ENCODE measurements at places on chromosomes 1 and 21.

GRCh38 chr21:44686000-44686781 lies 4.2 kb upstream of the KRTAP12-1 start:
- DNase-seq = no peak

- no peak for DNase-seq
Observed at GRCh38 chr1:222061711-222062359, 319.9 kb upstream of the DUSP10 start.

- no peak for DNase-seq
Observed at GRCh38 chr1:242623119-242623518, 98.6 kb upstream of the PLD5 start.

DNA sequence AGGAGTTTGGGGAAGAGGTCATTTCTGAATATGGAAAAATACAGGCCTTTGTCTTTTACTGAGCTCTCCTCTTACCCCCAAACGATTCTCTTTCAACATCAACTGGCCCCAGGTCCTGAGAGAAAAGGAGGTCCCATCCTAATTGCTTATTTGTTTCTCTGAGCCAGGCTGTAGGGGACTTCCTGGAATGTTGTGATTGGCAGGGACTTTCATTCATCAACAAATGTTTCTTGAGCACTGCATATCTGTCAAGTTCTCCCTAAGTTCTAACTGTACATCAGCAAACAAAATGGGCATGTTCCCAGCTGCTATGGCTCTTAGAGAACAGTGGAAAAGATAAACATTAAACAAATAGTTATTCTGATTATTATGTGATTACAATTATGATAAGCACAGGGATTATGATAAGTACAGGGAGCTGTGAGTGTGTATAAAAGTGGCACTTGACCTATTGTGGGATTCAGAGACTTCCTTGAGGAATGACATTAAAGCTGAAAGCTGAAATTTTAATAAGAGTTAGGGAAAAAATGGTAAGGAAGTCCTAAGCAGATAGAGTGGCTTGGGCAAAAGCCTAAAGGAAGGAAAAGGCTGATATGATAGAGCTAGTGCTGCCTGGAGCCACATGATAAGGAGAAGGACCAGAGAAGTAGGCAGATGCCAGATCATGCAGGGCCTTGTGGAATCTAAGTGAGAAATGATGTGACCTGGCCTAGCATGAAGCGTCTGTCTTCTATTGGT lies 11.6 kb downstream of the GPX7 start:
- no peak for DNase-seq

DNA sequence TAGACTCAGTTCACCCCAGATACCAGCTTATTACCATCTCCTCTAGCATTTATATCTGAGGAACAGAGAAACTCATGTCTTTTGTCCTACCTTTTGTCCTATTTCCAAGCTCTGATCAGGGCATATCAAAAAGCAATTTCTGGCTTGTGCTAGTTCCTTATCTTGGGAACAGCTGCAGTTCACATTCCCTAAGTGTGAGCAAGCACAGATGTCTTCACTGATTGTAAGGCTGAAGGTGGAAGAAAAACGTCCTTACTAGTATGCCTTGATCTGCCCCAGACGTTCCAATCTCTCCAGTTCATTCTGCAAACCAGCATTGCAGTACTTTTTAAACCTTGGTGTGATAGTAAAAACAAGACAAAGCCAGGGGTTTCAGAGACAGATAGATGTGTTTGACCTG lies 139.8 kb downstream of the NCAM2 start:
- DNase-seq = no peak

GRCh38 chr1:84758476-84758875 lies 68.2 kb upstream of the SSX2IP start:
- no peak for DNase-seq

DNA sequence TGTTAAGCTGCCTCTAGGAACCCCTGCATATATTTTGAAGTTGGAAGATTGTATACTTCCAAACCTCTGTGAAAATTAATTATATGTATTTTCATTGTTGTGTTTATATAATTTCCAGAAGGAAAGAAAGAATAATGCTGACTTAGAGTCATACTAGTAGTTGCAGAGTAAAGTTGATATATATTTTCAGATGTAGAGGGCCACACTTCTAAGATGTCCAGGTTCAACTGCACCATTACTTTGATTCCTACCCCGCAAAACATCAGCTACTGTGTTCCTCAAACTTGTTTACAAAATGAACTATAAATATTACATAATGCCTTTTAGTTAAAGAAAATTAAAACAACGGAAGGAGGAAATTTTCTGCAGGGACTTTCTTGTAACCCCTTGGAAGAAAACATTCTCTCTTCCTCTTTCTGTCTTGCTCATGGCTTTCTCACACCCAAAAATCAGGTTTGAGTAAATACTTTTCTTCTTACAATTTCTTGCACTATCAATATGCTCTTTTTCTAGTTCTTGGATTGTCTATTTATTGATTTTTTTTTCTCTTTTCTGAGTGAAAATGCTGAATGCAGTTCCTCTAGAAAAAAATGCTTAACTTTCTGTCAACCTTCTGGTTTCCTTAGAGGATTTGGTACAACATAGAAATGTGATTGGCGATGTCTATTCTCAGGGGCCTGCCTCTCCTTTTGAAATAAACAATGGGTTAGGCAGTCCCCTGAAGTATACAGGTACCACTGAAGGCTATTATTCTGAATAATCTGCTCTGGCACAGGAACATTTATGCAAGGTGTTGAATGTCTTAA lies 867.8 kb downstream of the TTLL7 start:
- DNase-seq = no peak

GRCh38 chr1:239456788-239457187 lies 70.4 kb downstream of the CHRM3 start:
- DNase-seq = no peak

DNA sequence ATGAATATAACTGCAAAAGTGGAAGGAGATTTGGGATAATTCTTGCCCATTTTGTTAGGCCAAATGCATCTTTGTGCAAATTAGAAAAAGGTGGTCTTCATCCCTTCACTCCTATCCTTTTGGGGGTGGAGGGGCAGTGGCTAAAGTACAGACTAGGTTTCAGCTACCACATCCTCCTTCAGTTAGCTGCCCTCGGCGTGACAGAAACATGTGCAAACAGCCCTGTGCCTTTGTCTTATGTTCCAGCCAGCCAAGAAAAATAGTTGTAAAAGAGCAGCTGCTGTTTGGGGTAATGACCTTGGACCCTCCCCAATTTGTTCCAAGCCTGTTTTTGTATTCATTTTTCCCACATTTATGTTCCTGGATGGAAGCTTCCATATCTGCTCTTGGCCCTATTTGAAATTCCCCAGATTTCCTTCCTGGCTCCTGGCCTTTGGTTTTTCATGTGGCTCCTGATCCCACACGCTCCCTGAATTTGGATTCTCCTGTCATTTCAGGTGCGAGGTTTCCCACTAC lies 8.3 kb upstream of the LGALS8 start:
- DNase-seq = no peak

- no peak for DNase-seq
Observed at GRCh38 chr1:203764105-203765028, 616 bp upstream of the LAX1 start.

DNA sequence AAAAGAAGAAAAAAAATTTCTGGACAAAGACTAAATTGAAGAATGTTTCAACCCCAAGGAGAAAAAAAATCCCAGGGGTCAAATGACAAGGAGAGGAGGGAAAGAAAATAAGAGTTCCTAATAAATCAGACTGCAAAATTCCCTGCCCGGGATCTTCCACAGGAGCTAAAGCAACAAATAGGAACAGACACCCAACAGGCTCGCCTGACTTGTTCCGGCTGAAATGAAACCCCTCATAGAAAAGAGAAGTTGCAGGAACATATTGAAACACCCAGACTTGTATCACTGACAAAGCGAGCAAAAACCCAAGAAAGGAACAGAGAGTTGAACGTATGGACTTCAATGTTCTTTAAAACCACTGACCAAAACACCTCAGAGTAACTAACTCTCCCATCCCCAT lies 123.0 kb downstream of the TIAM1 start:
- no peak for DNase-seq

- DNase-seq = no peak
Observed at GRCh38 chr1:57158604-57158998, 192.8 kb upstream of the C8B start.

- DNase-seq = no peak
Observed at GRCh38 chr1:8363186-8363766, 45.4 kb downstream of the SLC45A1 start.

DNA sequence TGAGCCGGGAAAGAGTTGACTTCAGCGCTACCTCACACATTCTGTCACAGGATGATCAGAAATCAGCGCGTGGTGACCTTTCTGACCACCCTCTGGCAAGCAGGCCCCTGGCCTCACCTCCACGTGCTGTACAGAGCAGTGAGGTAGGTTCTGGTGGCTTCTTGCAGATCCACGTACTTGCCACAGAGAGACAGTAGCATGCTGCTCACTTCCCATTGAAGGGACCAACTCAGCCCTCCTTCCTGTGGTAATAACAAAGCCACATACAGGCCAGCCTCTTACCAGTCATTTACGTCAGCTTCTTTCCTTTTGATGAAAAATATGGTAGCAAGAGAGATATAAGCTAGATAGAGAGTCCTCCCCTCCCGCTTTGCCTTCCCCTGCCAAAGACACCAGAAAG lies 200.7 kb downstream of the CHRM3 start:
- peak; percentile 31 for DNase-seq
